OCI-LY7 (cell line): ENCODE measurements at places on chromosomes 7 and 10.

- DNase-seq = peak; percentile 53
Observed at GRCh38 chr10:73910764-73911552, at the start of gene PLAU. TSS of gene PLAU (plus strand) at chr10:73911132. CDS start at chr10:73911556, 424 bp downstream.

DNA sequence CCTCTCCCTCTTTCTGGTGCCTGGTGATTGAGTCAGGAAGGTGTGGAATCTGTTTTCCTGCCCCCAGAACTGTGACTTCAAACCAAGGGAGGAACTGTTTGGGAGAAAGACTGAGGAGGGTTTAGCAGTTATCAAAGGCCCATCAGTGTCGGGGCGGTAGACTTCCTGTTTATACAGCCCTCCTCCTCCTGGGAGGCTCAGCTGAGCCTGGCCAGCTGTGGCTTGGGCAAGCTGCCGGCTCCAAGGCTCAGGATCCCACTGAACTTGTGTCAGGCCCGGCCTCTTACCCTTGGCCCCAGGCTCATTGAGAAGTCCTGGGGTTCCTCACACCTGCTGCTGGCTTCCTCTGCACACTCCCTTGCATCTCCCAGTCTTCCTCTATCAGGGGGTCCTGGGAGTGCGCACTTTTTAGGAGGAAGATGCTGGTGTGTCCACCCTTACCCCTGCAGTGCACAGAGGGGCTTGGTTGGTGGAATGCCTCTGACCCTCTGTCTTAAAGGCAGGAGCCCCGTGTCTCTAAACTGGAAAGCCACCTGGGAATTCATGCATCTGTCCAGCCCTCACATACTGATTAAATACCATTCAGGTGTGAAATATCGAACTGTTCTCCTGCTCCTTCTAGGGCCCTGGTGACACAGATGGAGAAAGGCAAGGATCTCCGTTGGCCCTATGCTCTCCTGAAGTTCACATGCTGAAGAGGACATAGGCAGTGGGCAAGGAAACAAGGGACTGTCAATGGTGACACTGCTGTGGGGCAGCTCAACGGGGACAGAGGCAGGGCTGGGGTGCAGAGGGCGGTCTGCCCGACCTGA lies 32.4 kb downstream of the CXCL12 start:
- DNase-seq = no peak

DNA sequence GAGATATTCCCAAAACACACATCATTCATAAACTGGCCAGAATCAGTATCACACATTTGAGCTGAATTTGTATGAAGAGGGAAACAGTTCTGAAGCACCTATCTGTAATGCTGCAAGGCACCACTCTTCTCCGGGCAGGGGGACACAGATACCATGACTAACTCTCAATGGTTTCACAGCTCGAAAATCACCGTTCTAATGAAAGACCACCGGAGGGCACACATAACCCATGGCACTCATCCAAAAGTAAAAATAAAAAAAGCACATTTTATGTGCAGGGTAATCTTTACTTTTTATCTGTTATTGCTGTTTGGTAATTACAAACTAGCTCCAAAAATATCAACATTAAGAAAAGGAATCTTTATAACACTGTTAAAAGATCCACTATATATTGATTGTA lies 137.5 kb downstream of the PARD3 start:
- no peak for DNase-seq

DNA sequence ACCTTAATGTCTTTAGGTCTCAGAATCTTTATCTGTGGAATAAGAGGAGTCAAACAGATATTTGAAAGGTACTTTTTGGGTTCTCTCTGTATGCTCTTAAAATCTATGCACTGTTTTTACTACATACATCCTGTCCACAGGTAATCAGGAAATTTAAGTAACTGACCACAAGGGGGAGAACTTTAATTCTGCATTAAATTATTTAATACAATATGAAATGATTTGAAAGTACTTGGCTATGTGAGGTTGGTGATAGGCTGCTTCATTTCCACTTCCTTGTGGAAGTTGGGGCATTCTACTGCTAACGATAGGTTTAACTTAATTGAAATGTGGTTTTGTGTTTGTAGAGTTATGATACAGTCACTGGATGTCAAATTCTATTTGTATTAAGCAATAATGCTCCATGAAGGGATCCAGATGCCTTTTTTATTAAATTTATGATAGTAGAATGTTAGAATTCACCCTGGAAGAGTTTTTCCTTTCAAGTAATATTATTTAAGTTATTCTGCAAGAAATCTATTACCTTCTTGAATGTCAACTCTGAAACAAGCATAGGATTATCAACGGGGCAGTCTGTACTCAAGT lies 6.0 kb downstream of the TEX47 start:
- peak; percentile 37 for DNase-seq

GRCh38 chr7:33742521-33742920 lies 162.8 kb upstream of the BMPER start:
- no peak for DNase-seq

DNA sequence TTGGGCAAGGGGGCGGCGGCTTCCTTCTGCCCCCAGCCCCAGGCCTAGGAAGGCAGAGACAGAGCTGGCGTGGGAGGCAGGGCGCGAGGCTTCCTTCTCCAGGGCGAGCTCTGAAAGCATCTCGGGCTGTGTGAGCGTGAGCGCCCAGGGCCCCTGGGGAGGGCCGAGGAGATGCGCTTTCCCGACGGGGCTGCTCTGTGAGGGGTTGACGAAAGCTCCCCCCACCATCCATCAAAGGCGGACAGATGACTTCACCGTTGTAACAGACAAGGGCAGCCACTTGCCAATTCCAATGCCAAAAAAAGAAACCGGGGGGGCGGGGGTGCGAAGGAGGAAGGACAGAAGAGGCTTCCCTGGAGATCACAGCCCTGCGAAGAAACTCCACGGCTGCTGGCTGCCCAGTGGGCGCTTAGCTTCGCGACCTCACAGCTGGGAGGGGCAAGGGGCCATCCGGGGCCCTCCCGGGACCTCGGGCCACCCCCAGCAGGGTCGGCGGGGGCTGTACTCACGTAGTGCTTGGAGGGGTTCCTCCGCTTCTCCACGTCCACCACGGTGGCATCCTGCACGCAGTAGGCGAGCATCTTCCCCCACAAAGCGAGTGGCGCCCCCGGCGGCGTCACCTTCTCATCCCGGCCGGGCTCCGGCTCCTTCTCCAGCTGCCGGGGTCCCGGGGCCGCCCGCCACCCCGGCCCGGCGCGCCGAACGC lies 537 bp downstream of the SH3PXD2A start:
- DNase-seq = no peak

DNA sequence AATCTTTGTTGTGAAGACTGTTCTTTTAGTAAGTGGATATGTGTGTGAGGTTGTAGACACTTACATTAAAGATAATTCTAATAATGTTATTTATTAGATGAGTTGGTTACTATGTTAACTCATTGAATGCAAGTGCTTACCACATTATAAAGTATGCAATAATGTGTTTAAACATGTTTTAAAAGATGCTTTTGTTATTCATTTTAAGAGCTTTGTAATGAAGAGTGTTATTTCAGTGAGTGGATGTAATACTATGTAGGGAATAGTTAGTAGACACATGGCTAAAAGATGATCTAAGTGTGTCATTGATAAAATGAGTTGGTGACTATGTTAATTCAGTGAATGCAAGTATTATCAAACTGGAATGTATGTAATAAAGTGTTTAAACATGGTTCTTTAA lies 70.0 kb upstream of the VOPP1 start:
- DNase-seq = no peak

- DNase-seq = no peak
Observed at GRCh38 chr10:79116801-79117723, 48.3 kb downstream of the ZMIZ1 start.
